Activated T-helper 17 cell treated with anti-CD3 and anti-CD28 coated beads, Interleukin-2, amount 50 U/mL, for 72 hours (primary cell): ENCODE measurements at places on chromosomes 4 and X. TPM values are rescaled to one million over a fixed set of nuclear protein-coding genes. Genes with fewer than 3 reads are reported as not detected.

The TLR10 gene
- total RNA-seq, result 0.19 TPM

The SPIN2B gene
- 5.3 TPM for total RNA-seq

The OFD1 gene
- total RNA-seq, result 27.8 TPM

The PLP1 gene
- total RNA-seq, result not detected

The MAGEA12 gene
- total RNA-seq, result not detected

The GBA3 gene
- not detected for total RNA-seq

The TASL gene
- 4.6 TPM for total RNA-seq

The IQCM gene
- not detected for total RNA-seq

The TRPC3 gene
- 0.53 TPM for total RNA-seq

The EDA2R gene
- 7.0 TPM for total RNA-seq

The ZFYVE28 gene
- 36.3 TPM for total RNA-seq

The SHROOM2 gene
- not detected for total RNA-seq

The EVC2 gene
- total RNA-seq, result 6.2 TPM

The SH3TC1 gene
- total RNA-seq, result 23.1 TPM

The MTCP1 gene
- total RNA-seq, result 18.3 TPM

The MAGT1 gene
- 43.2 TPM for total RNA-seq

The SLC34A2 gene
- total RNA-seq, result not detected

The TMEM175 gene
- total RNA-seq, result 6.5 TPM

The RTL3 gene
- not detected for total RNA-seq

The S100G gene
- not detected for total RNA-seq

The GPC3 gene
- total RNA-seq, result not detected

The MAGEE2 gene
- total RNA-seq, result not detected

The LDB2 gene
- total RNA-seq, result not detected

The TMSB15C gene
- total RNA-seq, result 5.1 TPM

The TBX22 gene
- not detected for total RNA-seq

The GABRB1 gene
- total RNA-seq, result not detected

The PRDM8 gene
- 7.8 TPM for total RNA-seq

The DCAF8L2 gene
- total RNA-seq, result not detected

The PDZD11 gene
- 21.6 TPM for total RNA-seq

The SOWAHB gene
- total RNA-seq, result not detected

The CTAG2 gene
- not detected for total RNA-seq

The BEX4 gene
- total RNA-seq, result 7.3 TPM

The TMEM184C gene
- total RNA-seq, result 18.9 TPM

The FAT1 gene
- total RNA-seq, result not detected

The HERC5 gene
- 26.1 TPM for total RNA-seq

The XG gene
- total RNA-seq, result 0.34 TPM
